ENCODE measurements at places on chromosomes 2 and 18. TPM values are rescaled to one million over a fixed set of nuclear protein-coding genes. Genes with fewer than 3 reads are reported as not detected.

DNA sequence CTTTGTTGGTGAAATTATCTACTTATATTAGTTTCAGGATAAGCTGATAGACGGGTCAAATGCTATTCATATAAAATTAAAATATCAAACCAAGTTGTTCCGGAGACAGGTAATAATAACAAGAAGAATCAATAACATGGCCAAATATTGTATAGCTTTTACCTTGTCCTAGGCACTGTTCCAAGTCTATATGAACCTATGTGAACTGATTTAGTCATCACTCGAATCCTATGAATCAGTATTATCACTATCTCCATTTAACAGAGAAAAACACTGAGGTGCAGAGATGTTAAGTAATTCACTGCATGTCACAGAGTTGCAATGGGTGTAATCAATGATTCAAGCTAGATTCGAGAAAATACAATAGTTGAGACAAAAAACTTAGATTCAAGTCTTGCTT is 40.0 kb upstream of the TRIB2 start:
- DNase-seq: no peak

The LBX2 gene
- 0.73 TPM for total RNA-seq

GRCh38 chr2:112665113-112665780 is 19.5 kb downstream of the SLC20A1 start:
- no peak for DNase-seq

GRCh38 chr2:51681854-51682253 is 649.9 kb upstream of the NRXN1 start:
- no peak for DNase-seq

The STON1 gene
- total RNA-seq: 3.0 TPM

- DNase-seq: no peak
Measured at GRCh38 chr2:100321866-100322820, at the start of gene LONRF2. Gene LONRF2, minus strand, starts transcription at chr2:100322501. Its CDS starts 408 bp downstream, at chr2:100322093.

GRCh38 chr2:206981739-206982340 is 42.5 kb downstream of the CPO start:
- DNase-seq: peak; percentile 59
